ENCODE measurements at places on chromosomes 4 and X.

DNA sequence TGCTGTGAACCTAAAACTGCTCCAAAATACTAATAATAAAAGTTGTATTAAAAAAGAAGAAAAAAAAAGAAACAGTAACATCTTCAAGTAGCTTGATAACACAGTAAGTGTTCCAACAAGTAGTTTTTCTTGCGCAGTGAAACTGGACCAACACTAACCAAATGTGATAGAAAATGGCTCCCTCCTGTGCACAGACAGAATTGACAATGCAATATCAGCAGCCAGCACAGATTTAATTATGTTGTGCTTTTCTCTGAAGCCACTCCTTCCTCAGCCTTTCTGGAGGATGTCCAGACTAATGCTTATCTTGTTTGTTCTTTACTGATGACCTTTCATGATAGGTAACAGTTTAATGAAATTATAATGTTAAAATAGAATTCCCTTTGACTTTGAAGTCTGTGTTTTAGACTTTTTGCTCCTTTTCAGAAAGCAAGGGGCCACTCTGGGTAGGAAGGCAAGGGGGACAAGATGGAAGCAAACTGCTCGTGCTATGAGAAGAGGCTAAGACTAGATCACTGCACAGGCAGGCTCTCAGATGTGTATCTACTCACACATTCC lies 147.1 kb upstream of the RPL34 start:
- H3K4me1 ChIP-seq: no peaks in the 10 kb centered on the region
- no peak for DNase-seq
- H3K4me3 ChIP-seq: no peak overlapping the region
- H3K27ac ChIP-seq: no peak overlapping the region

- no peak overlapping the region for H3K4me3 ChIP-seq
- no peak overlapping the region for H3K27ac ChIP-seq
- no peak for DNase-seq
- no peaks in the 10 kb centered on the region for H3K4me1 ChIP-seq
- H3K27me3 ChIP-seq: no peaks in the 10 kb centered on the region
Measured at GRCh38 chr4:83089410-83090157, 24.9 kb downstream of the PLAC8 start.

GRCh38 chr4:10576236-10576635 lies 108.3 kb downstream of the CLNK start:
- DNase-seq: no peak
- no peak overlapping the region for H3K4me3 ChIP-seq
- H3K27me3 ChIP-seq: no peaks in the 10 kb centered on the region
- no peak overlapping the region for H3K27ac ChIP-seq
- H3K4me1 ChIP-seq: peaks cover 15% of the 10 kb centered on the region

DNA sequence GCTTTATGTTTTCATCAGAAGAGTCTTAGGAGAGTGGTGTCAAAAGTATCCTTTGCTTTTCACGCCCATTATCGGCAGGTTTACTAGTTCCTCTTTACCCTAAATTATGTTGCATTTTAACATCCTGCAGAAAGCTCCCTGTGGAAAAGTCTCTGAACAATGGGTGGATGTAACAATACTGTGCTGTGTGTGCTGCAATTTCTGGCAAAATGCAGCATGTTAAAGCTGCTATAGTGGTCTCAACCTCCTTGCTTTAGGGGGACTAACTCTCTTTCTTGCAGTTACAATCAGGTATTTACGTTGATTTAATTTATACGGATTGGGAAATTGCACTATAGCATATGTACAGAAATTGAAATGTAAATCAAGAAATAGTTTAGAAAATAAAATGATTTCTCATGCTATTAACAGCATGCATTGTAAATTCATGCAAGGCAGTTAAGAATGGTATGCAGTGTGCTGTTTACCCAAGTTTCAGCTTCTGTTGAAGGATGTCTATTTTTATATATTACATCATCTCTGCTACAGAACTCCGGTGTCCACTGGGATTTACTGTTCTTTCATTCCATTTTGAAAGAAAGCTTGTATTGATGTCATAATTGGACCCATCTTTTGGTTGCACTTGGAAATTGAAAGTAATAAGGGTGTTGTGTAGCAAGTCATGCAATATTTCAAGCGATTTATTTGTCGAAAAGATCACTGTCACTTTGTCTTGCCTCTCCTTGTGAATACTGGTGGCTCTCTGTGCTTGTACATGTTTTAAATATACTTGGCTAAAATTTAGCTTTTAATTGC lies 145.7 kb downstream of the RAPGEF2 start:
- H3K36me3 ChIP-seq: peaks cover 23% of the 10 kb centered on the region
- peak overlapping the region; percentile 75 for H3K4me3 ChIP-seq
- DNase-seq: no peak
- H3K27ac ChIP-seq: peak overlapping the region; percentile 95
- no peaks in the 10 kb centered on the region for H3K27me3 ChIP-seq

GRCh38 chrX:50905334-50905733 lies 5.2 kb upstream of the BMP15 start:
- H3K27me3 ChIP-seq: peaks cover 5% of the 10 kb centered on the region
- no peaks in the 10 kb centered on the region for H3K36me3 ChIP-seq
- no peak for DNase-seq
- no peaks in the 10 kb centered on the region for H3K4me1 ChIP-seq
- no peak overlapping the region for H3K4me3 ChIP-seq

DNA sequence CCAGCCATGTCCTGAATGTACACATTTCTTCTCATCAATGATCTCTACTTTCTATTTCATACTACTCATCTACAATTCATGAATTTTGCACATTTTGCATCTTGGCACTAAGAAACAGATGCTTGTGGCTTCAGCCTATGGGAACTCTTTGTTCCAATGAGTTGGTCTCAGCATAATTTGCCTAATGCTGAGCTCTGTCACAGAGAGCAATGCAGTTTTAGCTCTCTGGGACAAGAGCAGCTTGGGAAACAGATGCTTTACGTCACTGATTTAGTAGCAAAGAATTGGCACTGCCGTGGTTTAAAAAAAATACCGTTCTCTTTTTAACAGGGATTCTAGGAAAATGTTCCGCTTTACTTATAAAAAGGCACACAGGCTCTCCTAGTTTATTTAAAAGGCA lies 162.4 kb downstream of the WDFY3 start:
- no peak overlapping the region for H3K4me3 ChIP-seq
- H3K27ac ChIP-seq: no peak overlapping the region
- no peaks in the 10 kb centered on the region for H3K27me3 ChIP-seq
- peaks cover 9% of the 10 kb centered on the region for H3K36me3 ChIP-seq
